ENCODE measurements at places on chromosomes 7 and 10. TPM values are rescaled to one million over a fixed set of nuclear protein-coding genes. Genes with fewer than 3 reads are reported as not detected.
A peak's percentile ranks its signal among the peaks of the same experiment; 100 is the strongest.

UCN3 gene
- not detected for total RNA-seq

SLC16A12 gene
- 2.6 TPM for total RNA-seq

HOXA11 gene
- total RNA-seq = not detected

ARF5 gene
- total RNA-seq = 143 TPM

PLEKHA1 gene
- total RNA-seq = 69.8 TPM

PILRA gene
- 0.92 TPM for total RNA-seq

FGF8 gene
- not detected for total RNA-seq

LIPJ gene
- total RNA-seq = not detected

DNA sequence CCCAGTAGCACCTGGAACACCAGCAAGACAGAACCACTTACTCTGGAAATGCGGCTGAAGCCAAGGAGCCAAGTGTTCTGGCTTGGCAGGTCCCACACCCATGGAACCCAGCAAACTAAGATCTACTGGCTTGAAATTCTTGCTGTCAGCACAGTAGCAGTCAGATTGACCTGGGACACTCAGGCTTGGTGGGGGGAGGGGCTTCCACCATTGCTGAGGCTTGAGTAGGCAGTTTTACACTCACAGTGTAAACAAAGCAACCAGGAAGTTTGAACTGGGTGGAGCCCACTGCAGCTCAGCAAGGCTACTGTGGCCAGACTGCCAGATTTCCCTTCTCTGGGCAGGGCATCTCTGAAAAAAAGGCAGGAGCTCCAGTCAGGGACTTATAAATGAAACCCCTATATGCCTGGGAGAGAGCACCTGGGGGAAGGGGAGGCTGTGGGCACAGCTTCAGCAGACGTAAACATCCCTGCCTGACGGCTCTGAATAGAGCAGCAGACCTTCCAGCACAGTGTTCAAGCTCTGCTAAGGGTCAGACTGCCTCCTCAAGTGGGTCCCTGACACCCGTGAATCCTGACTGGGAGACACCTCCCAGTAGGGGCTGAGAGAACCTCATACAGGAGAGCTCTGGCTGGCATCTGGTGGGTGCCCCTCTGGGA is 121.2 kb downstream of the MTERF1 start:
- H3K4me1 ChIP-seq = peaks cover 4% of the 10 kb centered on the region
- H3K4me3 ChIP-seq = no peak overlapping the region
- H3K36me3 ChIP-seq = peaks cover 11% of the 10 kb centered on the region
- no peaks in the 10 kb centered on the region for H3K27me3 ChIP-seq
- peak overlapping the region; percentile 46 for H3K27ac ChIP-seq

DNA sequence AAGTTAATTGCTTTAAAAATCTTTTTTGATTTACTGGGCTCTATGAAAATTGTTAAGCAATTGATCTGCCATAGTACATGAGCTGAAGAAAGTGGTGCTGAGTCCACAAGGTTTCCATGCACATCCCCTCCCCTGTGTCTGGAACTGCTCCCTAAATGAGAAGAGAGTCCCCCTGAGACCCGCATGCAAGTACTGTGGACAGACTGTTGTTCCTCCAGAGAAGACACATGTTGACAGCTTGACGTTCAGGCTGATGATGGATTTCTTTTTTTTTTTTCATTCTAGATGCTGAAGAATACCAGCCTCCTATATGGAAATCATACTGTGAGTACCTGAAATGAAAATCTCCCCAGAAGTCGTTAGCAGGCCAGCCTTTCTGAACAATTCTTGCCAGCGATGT is 159.8 kb downstream of the CHN2 start:
- H3K4me1 ChIP-seq = no peaks in the 10 kb centered on the region
- H3K27ac ChIP-seq = no peak overlapping the region
- H3K27me3 ChIP-seq = peaks cover 2% of the 10 kb centered on the region
- H3K36me3 ChIP-seq = no peaks in the 10 kb centered on the region

DNA sequence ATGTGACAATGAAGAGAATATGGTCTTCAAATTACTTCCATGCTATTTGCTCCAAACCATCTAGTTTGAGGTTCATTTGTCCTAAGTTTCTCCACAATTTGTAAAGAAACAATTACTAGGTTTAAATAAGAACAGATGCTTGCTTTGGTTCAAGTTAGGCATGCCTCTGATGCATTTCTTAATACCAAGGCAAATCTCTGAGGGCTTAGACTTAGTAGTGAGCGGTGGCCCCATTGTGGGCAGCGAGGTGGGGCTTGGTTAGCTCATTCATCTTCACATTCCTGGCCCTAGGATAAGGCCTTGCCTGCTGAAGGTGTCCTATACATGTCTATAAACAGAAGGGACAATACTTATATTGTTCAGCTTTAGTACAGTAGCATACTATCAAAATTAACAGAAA is 52.4 kb upstream of the RHEB start:
- peak overlapping the region; percentile 0 for H3K27ac ChIP-seq
- no peaks in the 10 kb centered on the region for H3K27me3 ChIP-seq
- DNase-seq = no peak
- no peak overlapping the region for H3K4me3 ChIP-seq
- peaks cover 12% of the 10 kb centered on the region for H3K36me3 ChIP-seq

- no peak for DNase-seq
- H3K27me3 ChIP-seq = no peaks in the 10 kb centered on the region
- no peak overlapping the region for H3K4me3 ChIP-seq
- H3K4me1 ChIP-seq = no peaks in the 10 kb centered on the region
- H3K27ac ChIP-seq = no peak overlapping the region
Measured at GRCh38 chr10:97390091-97390490, 11.0 kb downstream of the RRP12 start.

DNA sequence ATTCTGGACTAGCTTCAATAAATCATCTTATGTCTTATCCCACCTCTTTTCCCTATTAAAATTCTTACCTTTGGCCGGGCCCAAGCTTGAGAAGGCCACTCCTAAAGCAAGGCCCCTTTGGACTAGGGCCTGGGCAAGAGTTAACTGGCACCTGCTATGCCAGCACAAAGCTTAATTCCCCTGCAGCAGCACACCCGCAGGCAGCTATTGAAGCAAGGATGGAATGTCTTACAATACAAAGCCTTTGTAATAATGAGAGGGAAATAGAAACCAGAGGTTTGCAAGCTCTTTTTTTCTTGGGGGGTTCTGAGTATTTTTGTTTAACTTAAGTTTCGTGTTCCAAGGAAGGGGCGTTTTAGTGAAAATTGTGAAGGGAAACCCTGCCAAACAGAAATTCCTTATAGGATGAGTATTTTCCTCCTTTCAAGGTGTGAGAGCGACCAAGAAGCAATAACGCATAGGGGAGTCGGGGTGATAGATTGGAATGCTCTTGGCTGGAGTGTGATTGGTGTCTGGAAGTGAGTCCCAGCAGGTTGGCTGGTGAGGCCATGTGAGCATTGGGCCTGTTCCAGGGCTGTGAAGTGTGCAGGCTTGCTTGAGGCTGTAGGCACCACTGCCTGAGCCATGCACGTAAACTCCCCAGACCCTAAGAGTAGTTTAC is 148.5 kb downstream of the KIAA1217 start:
- peaks cover 1% of the 10 kb centered on the region for H3K27me3 ChIP-seq
- H3K27ac ChIP-seq = no peak overlapping the region
- H3K4me1 ChIP-seq = peaks cover 5% of the 10 kb centered on the region
- DNase-seq = no peak

GRCh38 chr10:110918269-110918642 is 724 bp downstream of the BBIP1 start:
- peak overlapping the region; percentile 100 for H3K27ac ChIP-seq
- DNase-seq = no peak
- H3K36me3 ChIP-seq = no peaks in the 10 kb centered on the region
- H3K4me3 ChIP-seq = peak overlapping the region; percentile 87
- no peaks in the 10 kb centered on the region for H3K27me3 ChIP-seq

- no peak for DNase-seq
- H3K36me3 ChIP-seq = no peaks in the 10 kb centered on the region
- H3K27ac ChIP-seq = peak overlapping the region; percentile 0
- no peaks in the 10 kb centered on the region for H3K27me3 ChIP-seq
- H3K4me3 ChIP-seq = no peak overlapping the region
Measured at GRCh38 chr10:4266416-4267085, 481.5 kb upstream of the KLF6 start.

Data from chondrocyte (in vitro differentiated cells).